MM.1S (cell line): ENCODE measurements at places on chromosomes 13 and 19.

DNA sequence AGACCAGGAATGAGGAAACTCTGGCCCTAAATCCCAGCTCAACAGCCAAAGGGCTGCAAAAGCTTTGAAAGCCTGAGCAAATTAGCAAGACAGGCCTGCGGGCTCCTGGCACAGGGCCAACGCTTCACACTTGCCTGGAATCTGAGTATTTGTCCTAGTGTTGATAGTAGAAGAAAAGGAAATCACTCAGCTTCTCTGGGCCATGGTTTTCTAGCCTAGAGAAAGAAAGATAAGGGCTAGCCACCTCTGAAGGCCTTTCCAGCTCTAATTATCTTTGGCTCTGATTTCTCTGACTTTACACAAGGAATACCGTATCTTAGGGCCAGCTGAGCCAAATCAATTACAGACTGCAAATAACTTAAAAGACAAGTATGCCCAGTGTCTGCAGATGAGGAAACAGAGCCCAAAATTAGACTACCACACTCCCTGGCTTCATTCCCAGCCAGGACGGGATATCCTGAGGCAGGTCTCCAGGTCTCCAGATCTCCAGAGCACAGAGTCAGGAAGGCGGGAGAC, 69.6 kb downstream of the STK24 start:
- no peak for DNase-seq

DNA sequence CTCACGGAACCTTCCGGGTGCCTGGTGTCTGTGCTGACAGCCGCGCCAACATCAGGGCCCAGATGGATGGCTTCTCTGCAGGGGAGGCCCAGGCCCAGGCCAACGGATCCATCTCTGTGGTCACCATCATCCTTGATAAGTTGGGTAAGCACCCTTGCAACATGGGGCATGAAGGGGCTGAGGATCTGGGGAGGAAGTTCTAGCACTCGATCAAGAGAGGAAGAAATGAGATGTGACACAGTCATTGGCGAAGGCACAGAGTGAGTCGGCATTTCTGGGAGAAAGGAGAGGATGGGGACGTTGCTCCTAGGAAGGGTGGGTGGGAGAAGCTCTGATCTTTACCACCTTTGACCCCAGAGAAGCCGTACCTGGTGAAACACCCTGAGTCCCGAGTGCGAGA, 4.4 kb downstream of the CILP2 start:
- DNase-seq = no peak

DNA sequence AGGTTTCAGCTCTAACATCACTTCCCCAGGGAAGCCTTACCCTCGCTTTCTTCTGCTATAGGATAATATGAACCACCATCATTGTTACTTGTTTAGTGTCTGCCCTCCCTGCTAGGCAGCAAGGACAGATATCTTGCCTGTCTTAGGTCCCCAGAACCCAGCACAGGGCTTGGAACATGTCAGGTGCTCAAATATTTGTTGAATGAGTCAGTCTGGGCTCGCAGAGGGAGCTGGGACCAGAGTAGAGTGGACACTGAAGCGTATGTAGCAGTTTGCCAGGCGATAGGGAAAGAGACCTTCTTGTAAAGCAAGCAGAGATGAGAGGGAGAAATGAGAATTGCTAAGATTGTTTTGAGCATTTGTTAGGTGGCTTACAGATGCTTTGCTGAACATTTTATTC, 11.7 kb downstream of the BCKDHA start:
- peak; percentile 38 for DNase-seq

DNA sequence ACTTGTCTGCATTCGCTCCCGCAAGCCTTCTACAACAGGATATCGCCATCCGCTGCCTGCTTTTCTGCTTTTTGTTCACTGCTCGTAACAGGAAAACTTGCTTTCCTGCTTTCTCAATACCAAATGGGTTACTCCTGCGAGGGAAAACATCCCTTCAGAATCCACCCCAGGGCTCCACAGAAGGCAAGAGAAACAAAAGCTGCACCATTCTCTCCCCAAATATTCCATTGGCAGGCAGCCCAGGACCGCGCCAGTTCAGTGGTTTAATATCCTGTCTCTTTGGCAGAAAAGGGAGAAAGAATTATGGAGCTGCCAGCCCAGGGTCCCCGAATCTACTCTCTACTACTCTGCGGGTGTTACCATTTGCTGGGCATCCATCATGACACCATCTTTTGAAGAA, 84.7 kb upstream of the DOCK9 start:
- no peak for DNase-seq
